ENCODE measurements at places on chromosomes 16 and 17. TPM values are rescaled to one million over a fixed set of nuclear protein-coding genes. Genes with fewer than 3 reads are reported as not detected.

DNA sequence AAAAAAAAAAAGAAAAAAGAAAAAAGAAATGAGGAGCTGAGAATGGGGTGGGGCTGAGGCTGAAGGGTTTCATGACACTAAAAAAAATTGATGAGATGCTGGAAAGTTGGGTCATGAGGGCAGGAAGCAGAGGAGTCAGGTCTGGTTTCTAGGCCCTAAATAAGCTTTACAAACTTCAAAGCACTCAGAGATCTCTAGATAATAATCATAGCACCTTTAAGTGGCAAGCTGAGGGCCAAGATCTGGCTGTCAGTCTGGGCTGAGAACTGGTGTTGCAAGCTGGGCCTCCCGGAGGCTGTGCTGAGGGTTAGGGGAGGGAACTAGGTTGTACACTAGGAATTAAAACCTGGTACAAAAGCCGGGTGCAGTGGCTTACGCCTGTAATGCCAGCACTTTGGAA lies 6.4 kb downstream of the ZNF764 start:
- no peak for DNase-seq

- no peak for DNase-seq
Observed at GRCh38 chr17:68861602-68862001, 93.6 kb downstream of the ABCA8 start.

DNA sequence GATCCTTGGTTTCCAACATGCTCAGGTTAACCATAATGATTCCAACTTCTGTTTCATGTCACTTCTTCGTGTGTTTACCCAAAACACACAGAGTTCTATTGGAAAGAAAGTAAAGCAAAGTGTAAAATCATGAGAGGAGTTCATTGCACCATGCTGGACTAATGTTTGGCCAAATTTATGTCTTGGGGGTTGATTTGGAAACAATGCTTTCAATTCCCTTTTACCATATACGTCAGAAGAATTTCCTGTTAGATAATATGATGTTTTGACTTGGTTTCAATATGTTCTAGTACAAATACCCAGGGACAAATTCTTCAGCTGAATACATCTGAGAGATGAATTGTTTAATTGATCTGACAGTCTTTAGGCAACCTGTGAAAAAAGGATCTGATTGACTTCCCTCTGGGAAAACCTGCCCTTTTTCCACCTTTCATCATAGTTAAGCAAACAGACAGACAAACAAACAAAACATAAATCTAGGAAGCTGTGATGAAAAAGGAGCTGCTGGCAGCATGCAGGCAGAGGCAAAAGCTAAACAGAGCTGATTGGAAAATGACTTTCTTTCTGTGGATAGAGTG lies 26.0 kb upstream of the MPHOSPH6 start:
- DNase-seq, result no peak

DNA sequence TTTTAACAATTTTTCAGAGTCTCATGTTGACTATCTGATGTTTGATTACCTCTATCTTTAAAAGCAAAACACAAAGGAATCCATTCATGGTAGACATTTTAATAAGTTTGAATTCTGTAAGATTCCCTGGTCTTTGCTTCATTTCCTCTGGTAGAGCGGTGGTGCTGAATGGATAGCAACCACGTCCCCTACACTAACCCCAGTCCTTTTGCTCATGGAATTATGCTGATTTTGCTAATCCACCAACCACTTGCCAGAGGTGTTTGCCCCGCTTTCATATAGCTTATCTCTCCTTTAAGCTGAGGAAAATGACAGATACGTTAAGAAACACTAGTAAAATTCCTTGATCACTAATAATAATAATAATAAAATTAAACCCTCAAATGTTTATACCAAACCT lies 9.5 kb downstream of the KCNJ16 start:
- DNase-seq, result no peak

DNA sequence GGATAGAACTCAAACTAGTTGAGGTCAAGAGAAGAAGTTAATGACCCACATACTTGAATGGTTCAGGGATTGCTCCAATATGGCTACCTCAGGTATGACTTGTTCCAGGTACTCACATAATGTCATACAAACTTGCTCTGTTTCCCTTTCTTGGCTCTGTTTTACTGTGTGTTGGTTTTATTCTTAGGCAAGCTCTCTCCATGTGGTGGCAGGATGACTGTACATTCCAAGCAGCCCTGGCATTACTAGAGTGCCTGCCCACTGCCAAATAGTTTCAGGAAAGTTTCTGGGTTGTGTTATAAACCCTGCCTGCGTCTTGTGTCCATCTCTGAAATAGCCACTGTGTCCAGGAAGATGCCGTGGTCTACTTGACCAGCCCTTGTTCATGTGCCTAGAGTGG lies 476.8 kb downstream of the SHISA9 start:
- no peak for DNase-seq

GRCh38 chr17:2158396-2158780 lies 103.5 kb downstream of the HIC1 start:
- DNase-seq, result no peak

GRCh38 chr16:22292320-22292719 lies 4.9 kb upstream of the POLR3E start:
- DNase-seq, result no peak

DNA sequence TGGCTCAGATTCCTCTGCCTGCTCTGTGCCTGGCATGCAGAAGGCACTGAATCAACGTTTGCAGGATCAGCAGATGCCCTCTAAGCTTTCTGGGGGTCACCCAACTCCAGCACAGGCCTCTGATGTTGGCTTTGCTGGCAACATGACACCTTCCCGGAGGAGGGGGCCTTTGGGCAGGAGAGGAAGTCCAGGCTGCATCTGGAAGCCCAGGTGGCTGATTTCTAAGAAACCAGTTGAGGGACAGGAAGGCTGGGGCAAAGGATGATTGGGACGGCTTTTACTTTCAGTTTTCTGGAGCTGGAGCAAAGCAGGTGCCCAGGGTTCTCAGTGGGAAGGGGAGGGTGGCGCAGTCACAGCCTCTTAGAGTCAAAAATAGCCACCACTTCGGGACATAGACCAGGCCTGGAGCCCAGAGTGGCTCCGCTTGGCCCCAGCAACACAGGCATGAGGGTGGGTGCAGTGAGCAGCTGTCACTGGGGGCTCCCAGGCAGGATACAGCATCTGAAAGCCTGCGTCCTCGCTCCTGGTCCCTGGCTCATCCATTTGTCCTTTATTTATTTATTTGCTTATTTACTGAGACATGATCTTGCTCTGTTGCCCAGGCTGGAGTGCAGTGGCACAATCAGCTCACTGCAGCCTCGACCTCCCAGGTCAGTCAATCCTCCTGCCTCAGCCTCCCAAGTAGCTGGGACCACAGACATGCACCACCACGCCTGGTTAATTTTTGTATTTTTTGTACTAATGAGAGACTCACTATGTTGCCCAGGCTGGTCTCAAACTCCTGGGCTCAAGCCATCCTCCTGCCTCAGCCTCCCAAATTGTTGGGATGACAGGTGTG lies 15.1 kb downstream of the SOCS1 start:
- DNase-seq, result no peak

GRCh38 chr17:16981928-16982327 lies 10.0 kb upstream of the TNFRSF13B start:
- no peak for DNase-seq

GRCh38 chr16:74113545-74113944 lies 183.1 kb upstream of the PSMD7 start:
- DNase-seq, result no peak

GRCh38 chr17:28536532-28537218 lies 15.7 kb downstream of the UNC119 start:
- DNase-seq, result no peak

- DNase-seq, result no peak
Observed at GRCh38 chr17:10069301-10069700, 129.1 kb downstream of the GAS7 start.

DNA sequence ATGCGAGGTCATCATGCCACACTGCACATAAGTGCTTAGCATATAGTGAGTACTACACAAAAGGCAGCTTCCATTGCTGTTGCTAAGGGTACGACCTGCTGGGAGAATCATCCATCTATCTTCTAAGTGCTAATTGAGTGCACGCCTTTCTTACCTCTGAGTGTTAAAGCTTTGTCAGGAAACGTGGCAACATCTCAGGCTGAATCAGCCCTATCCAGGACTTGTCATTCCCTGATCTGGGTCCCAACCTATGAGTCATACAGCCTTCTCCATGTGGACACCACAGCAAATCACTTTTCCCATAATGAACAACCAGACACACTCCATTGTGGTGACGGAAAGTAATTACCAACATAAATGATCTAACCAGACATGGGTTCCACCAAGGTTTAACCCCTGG lies 201.1 kb upstream of the MAF start:
- DNase-seq, result no peak

- no peak for DNase-seq
Observed at GRCh38 chr16:84209989-84210388, 19.0 kb downstream of the ADAD2 start.

DNA sequence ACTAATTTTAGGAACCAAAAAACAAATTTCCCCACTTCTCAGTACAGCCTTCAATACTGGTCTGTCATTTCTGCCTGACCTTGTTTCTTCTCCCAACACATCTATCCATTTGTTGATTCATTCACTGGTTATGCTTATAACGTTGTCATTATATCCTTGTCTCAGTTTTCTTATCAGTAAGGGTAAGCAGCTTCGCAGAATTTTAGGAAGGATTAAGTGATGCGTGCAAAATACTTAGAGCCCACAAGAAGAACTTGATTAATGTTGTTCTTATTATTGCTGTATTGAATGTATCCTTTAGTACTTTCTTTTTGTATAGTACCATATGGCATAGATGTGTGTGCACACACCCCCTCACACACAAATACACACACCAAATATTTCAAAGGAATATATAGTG lies 403.5 kb upstream of the HSBP1 start:
- DNase-seq, result no peak

GRCh38 chr17:27408891-27409290 lies 47.4 kb upstream of the KSR1 start:
- no peak for DNase-seq

DNA sequence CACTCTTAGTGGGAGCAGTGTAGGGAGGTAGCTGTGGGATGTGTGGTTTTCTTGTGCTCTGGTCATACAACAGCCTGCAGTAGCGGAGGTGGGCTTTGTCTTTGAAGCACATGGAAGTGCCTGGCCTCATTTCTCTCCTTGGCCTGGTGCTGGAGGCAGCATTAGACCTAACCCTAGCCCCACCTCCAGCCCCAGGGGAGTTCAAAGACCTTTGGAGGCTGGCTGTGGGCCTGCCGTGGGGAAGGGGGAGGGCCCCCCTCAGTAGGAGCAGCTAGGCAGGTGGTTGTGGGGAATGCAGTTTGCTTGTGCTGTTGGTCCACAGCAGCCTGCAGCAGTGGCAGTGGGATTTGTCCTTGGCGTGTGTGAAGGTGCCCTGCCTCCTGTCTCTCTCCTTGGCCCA lies 91.7 kb downstream of the BCAS3 start:
- peak; percentile 39 for DNase-seq

DNA sequence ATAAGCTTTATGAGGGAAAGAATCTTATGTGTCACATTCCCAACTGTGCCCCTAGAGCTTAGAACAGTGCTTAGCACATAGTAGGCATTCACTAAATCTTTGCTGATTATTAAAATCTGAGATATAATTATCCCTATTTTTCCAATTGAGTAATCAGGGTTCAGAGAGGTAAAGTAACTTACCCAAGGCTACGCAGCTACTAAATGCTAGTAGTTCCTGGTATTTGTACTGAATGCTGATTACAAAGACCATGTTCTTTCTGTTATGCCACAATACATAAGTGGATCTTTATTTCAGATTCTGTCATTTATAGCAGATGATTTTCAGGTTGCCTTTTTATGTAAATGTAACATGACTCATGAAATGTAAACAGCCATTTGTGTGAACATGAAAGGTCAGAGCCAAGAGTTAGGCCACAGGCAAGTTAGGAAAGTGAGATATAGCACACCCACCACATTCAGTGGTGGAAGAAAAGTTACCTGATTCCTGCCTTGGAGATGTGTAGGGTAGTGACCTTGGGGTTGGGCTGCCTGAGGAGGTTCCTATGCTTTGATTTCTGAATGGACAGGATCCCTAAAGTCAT lies 77.2 kb downstream of the FTO start:
- peak; percentile 68 for DNase-seq

DNA sequence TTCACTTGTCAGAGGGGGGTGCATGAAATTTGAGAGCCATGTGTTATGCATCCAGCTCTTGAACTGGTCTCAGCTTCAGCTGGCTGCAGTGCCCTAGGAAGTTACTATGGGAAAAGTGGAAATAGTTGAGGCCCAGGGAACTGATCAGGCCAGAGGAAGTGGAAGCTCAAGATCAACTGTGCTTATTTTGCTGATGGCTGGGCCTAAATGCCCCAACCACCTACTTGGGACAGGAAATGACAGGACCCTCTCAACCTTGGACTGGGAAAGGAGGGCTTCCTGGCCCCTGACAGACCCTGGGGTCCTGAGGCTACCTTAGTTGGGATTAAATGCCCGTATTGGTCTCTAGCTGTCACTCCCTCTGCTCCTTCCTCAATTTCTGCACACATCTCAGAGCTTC lies 1.2 kb upstream of the TAOK2 start:
- DNase-seq, result no peak

GRCh38 chr17:55172612-55173011 lies 92.1 kb upstream of the HLF start:
- no peak for DNase-seq

GRCh38 chr17:14157822-14158221 lies 78.8 kb downstream of the CDRT15 start:
- no peak for DNase-seq

DNA sequence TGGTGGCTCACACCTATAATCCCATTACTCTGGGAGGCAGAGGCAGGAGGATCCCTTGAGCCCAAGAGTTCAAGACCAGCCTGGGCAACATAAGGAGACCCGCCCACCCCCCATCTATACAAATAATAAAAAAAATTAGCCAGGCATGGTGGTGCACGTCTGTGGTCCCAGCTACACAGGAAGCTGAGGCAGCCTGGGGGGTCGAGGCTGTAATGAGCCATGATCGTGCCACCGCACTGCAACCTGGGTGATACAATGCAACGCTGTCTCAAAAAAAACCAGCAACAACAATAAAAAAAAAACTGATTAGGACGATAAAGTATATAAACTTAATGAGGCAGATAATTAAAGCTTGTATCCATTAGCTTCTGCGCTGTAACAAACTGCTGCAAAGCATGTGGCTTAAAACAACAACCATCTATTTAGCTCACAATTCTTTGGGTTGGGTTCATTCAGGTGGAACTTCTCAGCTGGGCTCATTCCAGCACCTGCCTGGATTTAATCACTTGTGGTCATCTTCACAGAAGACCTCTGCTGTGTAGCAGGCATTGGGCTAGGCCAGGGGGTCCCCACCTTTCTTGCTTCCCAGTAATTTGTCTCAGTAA lies 45.8 kb downstream of the LCMT1 start:
- no peak for DNase-seq

The PDPR gene
- 7.2 TPM for total RNA-seq

The BAIAP3 gene
- 3.2 TPM for total RNA-seq

The PPP1R1B gene
- total RNA-seq, result not detected

The BCL6B gene
- not detected for total RNA-seq

The CES3 gene
- total RNA-seq, result 2.3 TPM

The SLC13A2 gene
- total RNA-seq, result not detected

The EFCAB5 gene
- not detected for total RNA-seq

The ASB16 gene
- not detected for total RNA-seq

The GIT1 gene
- total RNA-seq, result 12.9 TPM

The PYY gene
- not detected for total RNA-seq

The SLC6A2 gene
- 0.66 TPM for total RNA-seq

The TLCD2 gene
- total RNA-seq, result 0.84 TPM

All from HepG2 (cell line).